ENCODE measurements at places on chromosomes 16 and 17.
A peak's percentile ranks its signal among the peaks of the same experiment; 100 is the strongest.

- DNase-seq: no peak
Measured at GRCh38 chr17:48609033-48609432, 1.8 kb downstream of the HOXB7 start.

DNA sequence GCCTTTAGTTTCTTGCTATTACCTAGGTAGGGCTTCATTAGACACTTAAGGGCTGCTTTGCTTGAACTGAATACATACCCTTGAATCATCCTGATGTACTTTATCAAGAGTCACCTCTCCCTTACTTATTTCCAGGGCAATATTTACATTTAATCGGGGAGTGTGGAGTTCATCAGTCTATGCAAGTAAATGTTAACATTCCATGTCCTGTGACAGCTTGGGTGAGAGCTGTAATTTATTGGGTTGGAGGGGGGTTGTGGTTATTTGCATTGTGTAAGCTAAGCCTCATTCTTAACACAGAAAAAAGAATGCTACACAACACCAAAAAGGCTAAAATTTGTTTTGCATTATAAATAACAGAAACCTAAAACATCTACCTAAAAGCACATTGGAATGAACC is 16.7 kb downstream of the KCNJ16 start:
- DNase-seq: no peak

- DNase-seq: peak; percentile 46
Measured at GRCh38 chr16:79768276-79768970, 167.9 kb upstream of the MAF start.

DNA sequence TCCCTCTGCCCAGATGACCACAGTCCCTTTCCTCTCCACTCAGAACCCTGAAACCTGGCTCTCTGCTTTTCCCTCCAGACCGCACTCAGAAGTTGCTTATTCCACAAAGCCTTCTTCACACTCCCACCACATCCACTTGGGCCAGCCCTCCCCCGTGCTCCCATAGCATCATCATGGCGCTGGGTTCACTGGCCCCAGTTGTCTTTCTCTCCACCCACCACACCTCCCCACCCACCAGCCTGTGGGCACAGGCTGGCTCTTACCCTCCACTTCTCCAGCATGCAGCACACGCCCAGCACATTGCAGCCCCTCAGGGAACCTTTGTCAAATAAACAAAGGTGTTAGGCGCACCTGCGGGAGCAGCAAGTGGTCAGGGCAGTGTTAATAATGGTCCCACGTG is 130.0 kb downstream of the KATNIP start:
- no peak for DNase-seq

- DNase-seq: no peak
Measured at GRCh38 chr17:67098006-67098405, 53.7 kb downstream of the CACNG1 start.

- no peak for DNase-seq
Measured at GRCh38 chr16:80048250-80048649, 447.7 kb upstream of the MAF start.

DNA sequence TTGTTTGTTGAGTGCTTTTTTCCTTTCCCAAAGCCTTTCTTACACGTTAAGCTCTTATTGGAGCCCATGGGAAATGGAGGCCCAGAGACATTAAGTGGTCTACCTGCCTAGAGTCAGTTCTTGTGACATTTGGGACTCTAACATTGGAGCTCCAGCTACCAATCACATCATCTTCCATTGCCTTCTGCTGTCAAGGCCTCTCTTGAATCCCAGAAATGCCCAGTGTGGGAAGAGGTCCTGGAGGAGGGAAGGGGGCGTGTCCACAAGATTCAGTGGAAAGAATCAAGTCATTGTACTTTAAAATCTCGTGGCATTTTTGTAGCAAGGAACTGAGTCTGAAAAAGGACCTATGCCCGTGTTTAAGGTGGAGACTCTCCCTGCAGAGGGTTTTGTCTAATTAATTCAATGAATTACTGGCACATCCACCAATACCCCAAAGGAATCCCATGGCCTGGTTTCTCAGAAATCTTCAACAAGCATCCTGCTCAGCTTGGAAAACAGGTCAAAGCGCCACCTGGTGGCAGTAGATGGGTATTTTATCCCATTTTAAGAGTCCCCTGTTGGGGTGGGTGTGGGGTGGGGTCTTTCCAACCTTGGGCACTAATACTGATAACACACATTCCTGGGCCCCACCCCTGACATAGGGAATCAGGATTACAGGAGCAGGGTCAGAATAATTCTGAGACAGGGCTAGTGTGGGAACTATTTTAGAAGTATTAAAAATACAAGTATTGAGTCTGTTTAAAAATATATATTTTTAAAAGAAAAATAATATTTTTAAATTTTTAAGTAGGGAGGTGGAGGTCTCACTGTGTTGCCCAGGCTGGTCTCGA is 24.6 kb downstream of the GPT2 start:
- DNase-seq: peak; percentile 67

DNA sequence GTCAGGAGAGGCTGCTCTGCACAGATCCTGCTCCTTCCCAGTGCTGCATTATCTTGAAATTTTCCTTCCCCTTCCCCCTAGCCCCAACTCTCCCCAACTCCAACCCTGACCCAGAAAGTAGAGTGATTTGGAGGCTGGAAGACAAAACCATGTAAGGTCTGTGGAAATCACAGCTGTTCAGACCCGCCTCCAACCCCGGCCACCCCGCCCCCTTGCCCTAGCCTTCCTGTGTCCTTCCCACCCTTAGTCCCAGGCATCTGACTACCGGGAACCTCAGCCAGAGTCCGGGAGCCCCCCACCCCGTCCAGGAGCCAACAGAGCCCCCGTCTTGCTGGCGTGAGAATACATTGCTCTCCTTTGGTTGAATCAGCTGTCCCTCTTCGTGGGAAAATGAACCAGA is at the start of gene AOC3:
Gene AOC3, plus strand, starts transcription at position 246 of the 400 bp plus-strand sequence. Its CDS starts 145 bp downstream, at position 391.
- no peak for DNase-seq

DNA sequence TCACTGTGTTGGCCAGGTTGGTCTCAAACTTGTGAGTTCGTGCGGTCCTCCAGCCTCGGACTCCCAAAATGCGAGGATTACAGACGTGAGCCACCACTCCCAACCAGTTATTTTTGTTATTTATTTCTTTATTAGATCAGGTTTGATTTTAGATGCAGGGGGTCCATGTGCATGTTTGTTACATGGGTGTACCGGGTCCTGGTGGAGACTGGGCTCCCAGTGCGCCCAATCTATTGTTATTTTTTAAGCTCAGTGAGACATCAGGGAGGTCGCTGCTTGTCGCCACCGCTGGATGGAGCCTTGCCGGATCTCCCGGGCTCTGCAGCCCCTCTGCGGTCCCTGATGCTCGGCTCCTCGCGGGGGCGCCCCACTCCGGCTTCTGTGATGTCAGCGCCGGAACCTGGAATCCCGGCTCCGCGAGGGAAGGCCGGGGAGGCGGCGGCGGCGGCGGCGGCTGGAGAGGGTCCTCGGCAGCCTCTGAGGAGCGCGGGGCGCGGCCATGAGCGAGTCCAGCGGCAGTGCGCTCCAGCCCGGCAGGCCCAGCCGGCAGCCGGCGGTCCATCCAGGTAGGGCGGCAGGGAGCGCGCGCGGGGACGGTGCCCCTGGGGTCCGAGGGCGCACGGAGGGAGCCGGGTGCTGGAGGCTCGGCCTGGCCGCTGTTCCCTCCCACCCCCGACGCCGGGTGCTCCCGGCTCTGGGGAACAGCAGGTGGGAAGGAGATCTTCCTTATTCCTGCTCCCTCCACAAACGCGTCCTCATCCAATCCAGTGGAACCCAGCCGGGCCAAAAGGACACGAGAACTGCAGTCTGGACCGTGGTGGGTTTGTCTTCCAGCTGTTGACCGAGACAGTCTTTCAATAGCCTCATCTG is at the start of gene TMC7:
Gene TMC7, plus strand, starts transcription at position 370 of the 870 bp plus-strand sequence. Its CDS starts 130 bp downstream, at position 500.
- DNase-seq: peak; percentile 91

DNA sequence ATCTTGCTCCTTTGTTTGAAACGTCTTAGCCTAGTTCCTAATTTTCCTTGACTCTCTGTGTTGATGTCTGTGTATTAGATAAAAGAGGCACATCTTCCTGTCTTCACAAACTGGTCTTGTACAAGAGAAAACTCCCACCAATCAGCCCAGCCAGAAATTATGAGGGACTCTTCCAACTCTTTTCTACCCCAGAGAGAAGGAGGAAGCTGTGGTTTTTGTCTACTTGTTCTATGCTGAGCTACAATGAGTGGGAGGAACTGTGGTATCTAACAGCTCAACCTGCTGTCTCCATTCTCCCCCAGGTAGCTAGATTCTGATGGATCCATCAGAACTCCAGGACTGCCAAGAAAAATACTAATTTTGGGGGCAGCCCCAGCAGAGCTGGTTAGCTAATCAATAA is 392.5 kb downstream of the HS3ST3B1 start:
- no peak for DNase-seq

- no peak for DNase-seq
Measured at GRCh38 chr17:60695960-60696359, 18.3 kb downstream of the BCAS3 start.

DNA sequence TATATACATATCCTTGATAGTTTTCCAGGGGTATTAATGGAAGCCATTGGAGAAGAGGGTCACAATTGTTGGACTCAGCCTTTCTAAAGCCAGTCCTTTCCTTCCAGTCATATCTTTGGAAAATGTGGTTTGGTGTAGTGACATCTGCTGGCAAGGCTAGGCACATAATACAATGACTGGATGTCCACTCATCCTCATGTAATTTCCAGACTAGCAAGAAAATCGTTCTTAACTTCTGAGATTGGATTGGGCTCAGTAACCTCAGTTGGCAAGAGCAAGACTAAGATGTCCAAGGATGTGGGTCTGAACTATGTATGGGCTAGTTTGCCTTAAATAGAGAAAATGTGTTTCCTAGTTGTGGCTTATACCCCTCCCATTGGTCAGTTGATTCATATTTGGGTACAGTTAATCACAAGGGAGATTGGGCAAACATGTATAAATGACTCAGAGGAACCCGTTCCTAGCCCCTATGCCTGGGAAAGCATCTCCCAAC is 8.7 kb upstream of the KAT7 start:
- peak; percentile 28 for DNase-seq

DNA sequence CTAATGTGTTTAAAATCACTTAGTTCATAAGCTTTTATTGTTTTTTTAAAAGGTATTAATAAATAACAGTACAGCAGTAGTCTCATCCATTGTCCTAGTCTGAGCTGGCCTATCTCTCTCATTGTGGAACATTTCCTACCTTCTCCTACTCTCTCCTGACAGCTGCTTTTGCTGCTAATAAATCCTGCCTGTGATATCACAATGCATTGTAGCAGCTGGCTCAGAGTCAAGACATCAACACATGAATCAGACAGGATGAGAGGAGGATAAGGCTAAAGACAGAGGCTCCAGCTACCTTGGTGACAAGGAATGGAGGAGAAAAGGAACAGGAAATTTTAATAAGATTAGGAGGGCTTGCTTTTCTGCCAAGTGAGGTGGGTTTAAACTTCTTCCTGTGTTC is 626.1 kb downstream of the HS3ST4 start:
- no peak for DNase-seq

GRCh38 chr17:74740641-74741387 is 3.8 kb downstream of the RAB37 start:
- DNase-seq: no peak

GRCh38 chr16:65213866-65214595 is 92.2 kb upstream of the CDH11 start:
- no peak for DNase-seq

- no peak for DNase-seq
Measured at GRCh38 chr16:64982581-64982980, 139.3 kb downstream of the CDH11 start.

GRCh38 chr17:42518755-42519545 is 17.1 kb upstream of the NAGLU start:
- DNase-seq: no peak

DNA sequence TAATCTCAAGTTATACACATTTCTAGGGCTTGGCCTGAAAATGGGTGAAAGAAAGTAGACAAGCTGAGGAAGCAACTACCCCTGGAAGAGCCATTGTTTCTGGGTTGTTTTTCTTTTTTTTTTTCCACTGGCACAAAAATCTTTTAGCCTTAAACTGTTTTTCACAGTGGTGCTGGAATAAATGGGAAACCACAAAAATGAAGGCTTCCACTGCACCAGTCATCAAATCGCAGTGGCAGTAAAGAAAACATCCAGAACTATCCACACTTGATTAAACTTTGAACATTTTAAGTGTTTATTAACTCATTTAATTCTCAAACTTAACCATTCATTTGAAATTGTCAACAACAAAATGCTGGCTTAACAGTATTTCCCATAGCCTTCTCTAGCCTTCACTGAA is 14.3 kb downstream of the CMTM4 start:
- no peak for DNase-seq

- no peak for DNase-seq
Measured at GRCh38 chr16:28824717-28824973, 1.8 kb downstream of the ATXN2L start.

- DNase-seq: no peak
Measured at GRCh38 chr17:36576793-36577192, 14.9 kb upstream of the DHRS11 start.

Data from globus pallidus (tissue), 1 donor.